Osteocyte (in vitro differentiated cells): ENCODE measurements at places on chromosomes 4 and X. TPM values are rescaled to one million over a fixed set of nuclear protein-coding genes. Genes with fewer than 3 reads are reported as not detected.

DNA sequence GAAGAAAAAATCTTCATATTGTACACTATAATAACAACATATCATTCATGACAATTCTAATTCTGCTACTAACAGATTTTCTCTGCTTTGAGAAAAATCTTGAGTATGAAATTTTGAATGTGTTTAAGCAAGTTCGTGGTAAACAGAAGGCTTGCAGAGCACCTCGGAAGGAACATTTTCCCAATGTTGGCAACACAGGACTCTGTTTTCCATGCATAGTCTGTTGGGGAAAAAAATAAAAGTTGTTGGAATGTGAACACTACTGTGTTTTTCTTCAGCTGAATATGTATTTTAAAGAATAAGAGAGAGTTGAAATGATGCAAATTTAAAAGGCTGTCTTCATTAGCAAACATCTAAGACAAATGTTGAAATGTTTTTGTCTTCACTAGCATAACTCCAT is 54.7 kb upstream of the ANXA10 start:
- DNase-seq = no peak

GRCh38 chr4:21893136-21893535 is 55.4 kb downstream of the KCNIP4 start:
- no peak for DNase-seq

DNA sequence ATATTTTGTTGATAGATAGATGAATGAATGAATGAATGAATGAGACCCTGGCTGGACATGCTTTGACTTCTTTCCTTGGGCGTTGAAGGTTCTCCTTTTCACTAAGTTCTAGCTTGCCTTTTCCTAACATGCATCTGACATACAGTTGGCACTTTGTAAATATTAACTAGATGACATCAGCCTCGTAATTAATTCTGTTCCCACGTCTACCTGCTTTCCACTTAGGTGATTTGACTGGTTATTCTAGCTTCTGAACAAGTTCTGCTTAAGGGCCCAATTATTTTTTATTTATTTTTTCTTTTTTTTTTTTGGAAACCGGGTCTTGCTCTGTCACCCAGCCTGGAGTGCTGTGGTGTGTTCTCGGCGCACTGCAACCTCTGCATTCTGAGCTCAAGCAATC is 13.9 kb upstream of the RASL11B start:
- no peak for DNase-seq

DNA sequence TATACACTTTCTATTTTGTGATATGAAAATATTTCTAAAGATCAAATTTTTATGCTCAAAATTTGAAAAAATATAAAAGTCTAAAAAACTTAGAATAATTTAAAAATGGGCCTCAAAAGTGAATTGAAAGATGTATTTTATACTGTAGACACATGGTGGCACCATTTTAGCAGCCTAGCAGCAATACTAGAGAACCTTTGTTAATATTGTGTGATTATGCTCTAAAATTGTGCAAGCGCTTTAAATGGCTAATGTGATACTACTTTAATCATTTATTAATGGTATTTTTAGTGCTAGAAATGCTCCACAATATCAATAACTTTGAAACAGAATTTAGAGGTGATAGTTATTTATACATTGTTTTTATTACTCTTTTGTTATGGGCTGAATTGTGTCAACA is 3.7 kb upstream of the GUF1 start:
- no peak for DNase-seq

GRCh38 chr4:107619066-107619465 is 101.0 kb downstream of the PAPSS1 start:
- DNase-seq = no peak

GRCh38 chr4:74654230-74654681 is 140.1 kb downstream of the BTC start:
- DNase-seq = no peak

DNA sequence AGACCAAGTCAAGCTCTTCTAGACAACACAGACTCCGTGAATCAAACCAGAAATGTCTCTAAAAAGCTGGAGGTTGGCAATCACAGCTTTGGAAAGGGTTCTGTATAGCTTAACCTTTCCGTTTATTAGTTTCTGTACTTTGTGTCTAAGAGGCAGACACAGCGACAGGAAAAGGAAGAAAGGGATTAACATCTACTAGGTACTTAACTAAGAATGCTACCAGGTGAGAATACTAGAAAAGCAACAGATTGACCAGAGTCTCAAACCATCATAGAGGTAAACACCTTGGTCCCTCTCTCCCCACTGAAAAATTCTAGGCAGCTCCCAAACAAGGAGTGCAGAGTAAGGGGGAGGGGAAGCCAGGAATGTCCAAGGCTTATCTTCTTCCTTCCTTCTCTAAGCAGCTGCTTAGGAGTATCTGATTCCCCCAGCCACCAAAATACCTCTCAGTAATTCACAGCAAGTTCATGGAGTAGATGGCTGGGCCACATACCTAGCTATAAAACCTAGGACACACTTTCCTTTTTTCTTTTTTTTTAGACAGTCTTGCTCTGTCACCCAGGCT is 80.8 kb downstream of the APBB2 start:
- no peak for DNase-seq

- DNase-seq = no peak
Observed at GRCh38 chrX:45849261-45849862, 648.7 kb upstream of the DIPK2B start.

DNA sequence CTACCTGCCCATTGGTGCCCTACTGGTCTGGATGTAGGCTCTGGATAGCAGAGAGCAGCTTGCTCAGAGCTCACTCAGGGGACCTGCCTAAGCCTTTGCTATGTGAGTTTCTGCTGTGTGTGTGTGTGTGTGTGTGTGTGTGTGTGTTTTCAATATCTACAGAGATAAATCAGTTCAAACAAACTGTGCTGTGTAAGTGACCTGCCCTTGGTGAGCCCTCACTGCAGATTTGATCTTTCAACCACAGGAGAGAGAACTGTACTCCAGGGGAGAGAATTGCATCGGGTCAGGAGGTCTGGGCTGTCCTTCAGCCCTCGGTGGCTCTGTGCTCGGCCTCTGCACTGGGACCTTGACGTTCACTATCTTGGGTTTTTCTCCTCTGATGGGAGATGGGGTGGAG is 35.0 kb upstream of the CDKN2AIP start:
- no peak for DNase-seq

DNA sequence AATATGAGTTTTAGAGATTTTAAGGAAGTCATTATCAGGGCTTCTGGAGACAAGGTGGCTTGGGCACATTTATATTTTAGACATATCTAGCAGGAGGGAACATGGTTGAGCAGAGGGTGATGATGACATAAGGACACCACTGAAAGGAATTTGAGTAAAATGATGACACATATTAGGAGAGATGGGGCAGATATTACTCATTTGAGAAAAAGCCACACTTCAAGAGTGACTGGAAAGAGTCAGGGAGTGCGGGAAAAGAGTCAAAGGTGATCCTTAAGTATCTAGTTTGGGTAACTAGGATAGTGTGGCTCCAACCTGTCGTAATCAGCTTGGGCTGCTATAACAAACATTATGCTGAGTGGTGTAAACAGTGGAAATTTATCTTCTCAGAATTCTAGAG is 377.7 kb downstream of the PACRGL start:
- DNase-seq = no peak

DCAF16 gene
- 50.1 and 53.0 TPM in 2 replicates for total RNA-seq

CT45A3 gene
- not detected in 2 replicates for total RNA-seq

VGLL1 gene
- not detected in 2 replicates for total RNA-seq

TMEM150C gene
- 1.3 and 1.6 TPM in 2 replicates for total RNA-seq
